ENCODE measurements at places on chromosomes 2 and 18.

DNA sequence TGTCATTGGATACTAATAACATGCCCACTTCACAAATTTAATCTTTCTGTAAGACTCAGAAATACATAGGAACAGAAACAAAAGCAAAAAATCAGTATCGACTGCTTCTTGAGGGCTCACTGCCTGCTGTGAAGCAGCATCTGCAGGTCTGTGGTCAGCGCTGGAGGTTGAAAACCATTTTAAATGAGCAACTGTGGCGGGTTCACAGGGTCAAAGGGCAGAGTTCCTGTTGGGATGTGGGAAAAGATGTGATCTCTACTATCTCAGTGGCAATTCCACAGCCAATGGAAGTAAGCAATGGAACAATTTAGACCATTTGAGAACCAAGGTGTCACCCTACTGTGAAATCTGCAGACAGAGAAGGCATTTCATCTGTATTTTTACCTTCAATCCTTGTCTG lies 468.3 kb downstream of the PARD3B start:
- DNase-seq: no peak

GRCh38 chr2:203871371-203871983 lies 3.9 kb downstream of the CTLA4 start:
- DNase-seq: peak; percentile 33

DNA sequence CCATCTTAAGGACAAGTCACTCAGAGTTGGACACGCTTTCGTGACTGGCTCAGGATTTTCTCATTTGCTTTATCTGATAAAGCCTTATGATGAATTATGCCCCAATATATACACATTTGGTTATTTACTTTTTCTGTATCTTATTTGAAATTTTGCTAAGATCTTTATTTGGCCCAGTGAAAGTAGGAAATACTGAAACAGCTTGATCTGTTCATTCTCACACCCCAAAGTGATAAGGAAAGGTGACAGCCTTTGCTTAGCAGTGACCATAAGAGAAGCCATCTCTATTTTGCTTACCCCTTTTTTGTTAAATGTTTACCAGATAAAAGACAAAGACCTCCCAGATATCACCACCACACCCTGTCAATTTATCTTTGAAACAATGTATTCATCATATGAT lies 428.3 kb downstream of the PARD3B start:
- no peak for DNase-seq

DNA sequence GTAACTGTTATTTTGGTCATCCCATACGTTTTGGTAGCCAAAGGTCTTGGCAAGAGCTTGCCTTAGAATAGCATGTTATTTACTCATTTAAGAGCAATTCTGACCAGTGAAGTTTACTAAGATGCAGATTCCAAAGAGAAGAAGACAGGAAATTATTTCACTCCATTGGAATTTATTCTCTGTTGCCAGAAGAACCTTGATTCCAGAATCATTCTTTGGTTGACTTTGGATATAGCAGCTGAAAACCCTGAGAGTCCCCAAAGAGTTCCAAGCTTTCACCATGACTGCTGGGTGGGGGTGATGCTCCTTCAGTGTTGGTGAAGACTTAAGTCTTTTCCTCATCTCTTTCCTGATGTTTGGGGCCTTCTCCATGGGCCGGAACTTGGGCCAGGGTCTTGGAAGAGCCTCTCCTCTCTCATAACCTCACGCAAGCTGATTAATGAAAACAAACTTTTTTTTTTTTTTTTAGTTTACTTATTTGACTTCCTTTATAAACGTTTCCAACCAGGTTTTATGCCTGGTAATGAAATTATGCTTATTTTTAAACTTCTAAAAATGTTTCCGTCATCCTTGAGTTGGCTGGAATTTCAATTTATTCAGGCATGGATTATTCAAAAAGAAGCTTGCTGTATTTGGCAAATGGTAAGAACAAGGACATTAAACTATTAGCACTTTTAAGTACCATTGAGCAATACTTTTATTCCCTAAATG lies 192.0 kb downstream of the MTX2 start:
- no peak for DNase-seq

GRCh38 chr2:233332125-233332524 lies 22.2 kb upstream of the DGKD start:
- no peak for DNase-seq

- DNase-seq: no peak
Observed at GRCh38 chr18:57432751-57433400, 2.3 kb upstream of the ONECUT2 start.

Measured in SIG-M5 (cell line).